Daoy (cell line): ENCODE measurements at places on chromosomes 4 and X. TPM values are rescaled to one million over a fixed set of nuclear protein-coding genes. Genes with fewer than 3 reads are reported as not detected.

Gene RFC1
- total RNA-seq = 36.6 and 43.7 TPM in 2 replicates

Gene DDIT4L
- total RNA-seq = not detected in 2 replicates

Gene QRFPR
- 0.06 and 0.77 TPM in 2 replicates for total RNA-seq

Gene SRPX
- total RNA-seq = 18.2 and 28.0 TPM in 2 replicates

DNA sequence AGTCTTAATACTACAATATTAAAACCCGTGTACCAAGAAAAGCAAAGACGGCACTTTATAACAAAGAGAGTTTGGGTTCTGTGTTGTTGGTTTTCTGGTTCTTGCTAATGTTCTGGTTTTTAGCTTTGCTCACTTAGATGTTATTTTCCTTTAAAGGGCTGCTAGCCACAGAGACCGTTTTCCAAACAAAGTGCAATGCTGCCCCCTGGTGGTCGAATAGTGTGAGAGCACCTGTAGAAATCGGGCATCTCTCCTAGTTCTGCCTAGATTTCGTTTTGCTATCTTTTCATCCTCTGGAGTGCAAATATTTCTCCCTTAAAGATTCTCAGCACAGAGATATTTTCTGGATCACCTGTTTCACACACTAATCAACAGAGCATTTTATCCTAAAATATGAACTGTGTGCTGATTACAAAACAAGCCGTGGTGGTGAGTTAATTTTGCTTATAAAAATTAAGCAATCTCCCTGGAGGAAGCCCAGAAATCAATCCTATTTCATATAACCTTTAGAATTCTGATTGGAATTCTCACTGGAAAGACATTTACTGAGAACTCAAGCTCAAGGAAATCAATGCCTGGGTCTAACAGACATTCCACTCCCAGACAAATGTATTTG lies 334.5 kb upstream of the NOCT start:
- peak; percentile 53 for DNase-seq

- DNase-seq = no peak
Observed at GRCh38 chr4:88967883-88968331, 89.1 kb downstream of the FAM13A start.

GRCh38 chrX:135477576-135477975 lies 42.9 kb upstream of the INTS6L start:
- DNase-seq = peak; percentile 65

DNA sequence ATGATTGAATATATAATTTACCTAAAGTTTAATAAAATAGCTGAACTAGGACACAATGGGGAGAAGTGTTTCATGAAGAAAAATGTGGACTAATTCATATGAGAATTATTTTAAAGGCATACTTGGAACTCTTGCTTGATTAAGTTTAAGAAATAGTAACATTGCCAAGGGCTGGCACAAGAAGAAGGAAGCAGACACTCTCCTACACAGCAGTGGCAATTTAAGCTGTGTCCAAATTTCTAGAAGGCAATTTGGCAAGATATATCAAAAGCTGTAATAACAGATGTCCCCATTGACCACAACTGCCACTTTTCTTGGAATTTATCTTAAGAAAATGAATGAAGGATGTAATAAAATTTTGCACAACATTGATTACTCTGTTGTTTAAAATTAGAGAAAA lies 209.5 kb upstream of the S100G start:
- no peak for DNase-seq

- no peak for DNase-seq
Observed at GRCh38 chr4:172851534-172851933, 317.1 kb upstream of the GALNT7 start.

GRCh38 chr4:147955827-147956558 lies 224.1 kb downstream of the ARHGAP10 start:
- no peak for DNase-seq

GRCh38 chr4:90189178-90189577 lies 62.0 kb downstream of the CCSER1 start:
- DNase-seq = no peak

DNA sequence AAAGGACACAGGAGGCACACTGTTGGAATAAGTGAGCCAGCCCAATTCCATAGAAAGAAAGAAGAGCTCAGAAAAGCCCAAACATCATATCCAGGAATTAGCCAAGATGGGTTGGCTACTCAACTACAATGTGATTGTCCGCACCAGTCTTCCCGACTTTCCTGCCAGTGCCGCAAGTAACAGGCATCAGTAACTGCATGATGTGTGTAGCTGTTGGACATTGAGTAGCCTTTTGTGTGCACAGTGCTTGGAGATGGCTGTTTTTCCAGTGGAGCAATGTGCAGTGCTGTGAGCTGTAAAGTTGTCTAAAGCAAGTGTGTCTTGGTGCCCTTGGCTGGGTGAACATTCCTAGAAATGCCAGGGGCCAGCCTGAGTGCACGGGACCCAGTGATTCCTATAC lies 29.2 kb upstream of the FAM193A start:
- no peak for DNase-seq

- DNase-seq = no peak
Observed at GRCh38 chr4:106565727-106566126, 197.1 kb upstream of the GIMD1 start.

GRCh38 chrX:10486373-10486772 lies 134.0 kb downstream of the MID1 start:
- peak; percentile 13 for DNase-seq

GRCh38 chr4:144507311-144508101 lies 138.4 kb upstream of the HHIP start:
- DNase-seq = no peak

- no peak for DNase-seq
Observed at GRCh38 chr4:167084321-167084720, 150.0 kb downstream of the SPOCK3 start.

- no peak for DNase-seq
Observed at GRCh38 chr4:126405369-126405982, 1090.7 kb downstream of the FAT4 start.
